ENCODE measurements at places on chromosomes 3 and 15. TPM values are rescaled to one million over a fixed set of nuclear protein-coding genes. Genes with fewer than 3 reads are reported as not detected.

The TERC gene
- total RNA-seq, result 68.1 TPM

The CHRNA5 gene
- 39.4 TPM for total RNA-seq

The TMEM212 gene
- not detected for total RNA-seq

The CMTM8 gene
- total RNA-seq, result 2.5 TPM

GRCh38 chr3:21889166-21889565, 138.2 kb upstream of the ZNF385D start:
- DNase-seq, result no peak

GRCh38 chr3:61657689-61658088, 96.3 kb downstream of the PTPRG start:
- DNase-seq, result no peak

GRCh38 chr3:57856675-57857074, 100.6 kb downstream of the SLMAP start:
- peak; percentile 3 for DNase-seq

- peak; percentile 83 for DNase-seq
Observed at GRCh38 chr3:130341388-130341787, 4.1 kb upstream of the COL6A5 start.

DNA sequence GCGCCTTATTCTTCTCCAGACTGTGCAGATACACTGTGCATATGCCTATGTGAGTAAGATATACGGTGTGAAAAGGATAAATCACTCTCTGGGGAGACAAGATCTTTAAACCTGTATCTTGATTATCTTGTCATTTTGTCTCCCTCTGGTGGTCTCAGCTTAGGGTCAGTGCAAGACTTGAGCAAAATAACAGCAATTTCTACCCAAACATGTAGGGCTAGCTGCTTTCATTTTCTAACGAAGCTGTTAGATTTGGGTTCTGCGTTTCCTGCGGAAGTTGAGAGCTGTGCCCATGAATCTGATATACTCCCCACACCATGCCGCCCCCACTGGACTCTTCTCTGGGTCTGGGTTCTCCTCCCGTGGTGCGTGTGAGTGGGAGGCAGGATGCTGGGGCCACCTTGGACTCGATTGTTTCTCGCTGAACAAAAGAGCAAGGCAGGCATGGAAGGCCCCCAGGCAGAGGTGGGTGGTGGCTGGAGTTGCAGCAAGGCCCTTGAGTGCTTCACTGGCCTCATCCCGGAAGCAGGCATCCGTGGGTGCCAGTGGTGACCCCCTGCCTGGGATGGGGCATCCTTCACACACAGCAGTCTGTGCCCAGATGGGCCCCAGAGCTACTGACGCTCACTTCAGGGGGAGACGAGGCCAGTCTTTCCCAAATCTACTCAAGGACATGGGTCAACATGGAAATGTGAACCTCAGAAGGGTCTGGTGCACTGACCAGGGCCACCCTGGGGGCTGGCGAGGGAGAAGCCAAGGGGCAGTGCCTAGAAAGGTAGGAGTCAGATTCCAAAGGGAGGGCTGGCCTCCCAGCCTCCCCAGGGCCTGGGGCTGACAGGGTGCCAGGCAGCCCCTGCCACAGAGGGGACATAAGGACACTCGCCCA, 179.6 kb downstream of the NSMCE3 start:
- DNase-seq, result no peak

GRCh38 chr15:101451266-101451799, 38.2 kb downstream of the PCSK6 start:
- no peak for DNase-seq

- DNase-seq, result no peak
Observed at GRCh38 chr3:127288921-127289705, 1.3 kb upstream of the PRR20G start.

Measured in H4 (cell line).